ENCODE measurements at places on chromosomes 3 and 15.

- DNase-seq, result no peak
These were observed 253.6 kb downstream of the CNTN4 start for GRCh38 chr3:2352134-2352762.

DNA sequence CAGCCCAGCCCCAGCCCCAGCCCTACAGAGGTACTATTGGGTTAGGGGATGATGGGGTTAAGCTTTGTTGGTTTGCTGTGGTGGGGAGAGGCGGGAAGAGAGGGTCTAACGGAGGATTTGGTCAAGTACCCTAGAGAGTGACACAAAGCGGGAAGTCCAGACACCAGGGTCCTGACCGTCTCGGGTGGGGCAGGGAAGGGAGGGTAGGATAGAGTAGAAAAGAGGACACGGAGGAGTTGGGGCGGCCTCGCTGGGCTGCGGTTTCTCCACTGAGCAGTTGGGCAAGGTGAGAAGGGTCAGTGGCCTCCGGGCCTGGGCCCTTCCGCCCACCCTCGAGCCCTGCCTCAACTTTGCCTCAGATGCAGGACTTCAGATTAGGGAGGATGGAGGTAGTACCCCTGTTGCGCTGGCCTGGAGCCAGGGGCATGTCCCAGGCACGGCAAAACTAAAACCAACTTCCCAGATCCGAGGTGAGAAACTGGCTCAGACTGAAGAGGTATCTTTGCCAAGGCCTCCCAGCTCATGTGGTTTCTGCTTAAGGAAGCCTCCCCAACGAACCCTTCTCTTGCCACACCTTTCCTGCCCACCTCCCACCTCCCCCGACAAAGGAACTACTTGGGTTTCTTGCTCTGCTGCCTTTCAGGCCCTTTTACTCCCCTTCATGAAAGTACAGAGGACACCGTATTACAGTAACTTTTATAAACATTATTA lies 551 bp downstream of the PML start:
- no peak for DNase-seq

DNA sequence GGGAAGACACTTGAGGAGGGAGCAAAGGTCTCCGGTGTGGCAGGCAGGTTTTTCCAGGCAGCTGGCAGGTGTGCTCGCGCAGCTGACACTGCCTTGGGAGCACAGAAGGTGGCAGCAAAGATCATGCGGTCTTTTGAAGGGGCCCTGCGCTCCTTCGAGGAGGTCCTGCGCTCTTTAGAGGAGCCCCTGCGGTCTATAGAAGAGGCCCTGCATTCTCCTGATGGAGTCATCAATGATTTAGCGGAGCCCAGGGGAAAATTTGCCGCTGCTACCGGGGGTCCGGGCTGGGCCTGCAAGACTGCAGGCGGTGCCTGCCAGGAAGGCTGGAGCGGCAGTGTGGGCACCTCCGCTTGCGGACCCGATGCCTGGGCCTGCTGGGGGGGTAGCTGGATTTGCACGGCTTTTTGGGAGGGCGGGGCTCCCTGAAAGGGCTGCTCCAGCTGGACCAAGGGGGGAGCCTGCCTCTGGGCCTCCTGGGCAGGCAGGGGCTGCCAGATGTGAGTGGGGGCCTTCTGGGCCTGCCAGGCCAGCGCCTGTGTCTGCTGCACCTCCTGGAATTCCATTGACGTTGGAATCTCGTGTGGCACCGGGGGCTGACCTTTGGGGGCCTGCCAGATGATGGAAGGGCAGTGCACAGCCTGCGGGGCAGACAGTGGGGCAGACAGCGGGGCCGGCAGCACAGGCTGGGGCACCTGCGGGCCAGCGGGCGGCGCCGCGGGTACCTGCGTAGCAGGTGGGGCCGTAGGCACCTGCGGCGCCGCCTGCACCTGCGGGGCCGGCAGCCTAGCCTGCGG lies 2.1 kb downstream of the MAGEL2 start:
- no peak for DNase-seq

DNA sequence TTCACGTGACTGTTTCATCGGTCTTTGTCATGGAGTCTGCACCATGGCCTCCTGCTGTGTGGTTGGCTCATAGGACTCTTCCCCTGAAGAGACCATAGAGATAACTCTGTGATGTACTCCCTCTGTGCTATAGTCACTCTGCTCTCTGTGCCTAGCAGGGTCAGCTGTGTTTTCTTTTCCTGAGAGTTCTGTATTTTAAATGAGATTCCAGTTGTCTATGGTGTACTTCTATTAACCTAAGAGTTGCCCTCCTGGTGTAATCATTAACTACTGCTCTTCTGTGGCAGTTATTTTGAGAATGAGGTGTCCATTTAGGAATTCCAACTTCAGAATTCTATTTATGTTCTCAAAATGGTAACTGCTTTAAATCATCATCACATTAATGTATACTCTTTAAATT lies 114.5 kb upstream of the ARPP21 start:
- no peak for DNase-seq

DNA sequence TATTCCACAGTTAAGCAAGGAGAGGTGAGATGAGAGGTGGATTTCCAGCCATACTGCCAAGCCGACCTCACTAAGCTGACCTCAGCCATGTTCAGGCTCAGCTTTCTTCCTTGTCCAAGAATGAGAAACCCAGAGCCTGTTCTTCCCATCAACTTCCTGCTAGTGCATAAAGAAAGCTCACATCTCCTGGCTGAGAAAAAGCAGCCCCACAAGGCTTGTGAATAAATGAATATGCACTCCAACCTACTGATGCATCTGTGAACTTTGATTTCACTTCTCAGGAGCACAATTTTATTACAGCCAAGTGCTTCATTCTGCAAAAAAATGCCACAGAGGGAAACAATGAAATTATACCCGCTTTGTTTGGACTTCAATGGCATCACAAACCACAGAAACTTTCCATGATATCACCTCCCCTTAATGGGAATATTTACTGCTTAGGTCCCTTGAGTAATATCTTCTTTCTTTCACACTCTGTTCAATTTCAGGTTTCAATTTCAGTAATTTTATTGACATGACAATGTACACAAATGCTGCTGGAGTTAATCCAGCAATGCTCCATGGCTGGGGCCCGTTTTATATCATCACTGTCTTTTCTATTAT lies 437.0 kb upstream of the PPP2R3A start:
- no peak for DNase-seq

GRCh38 chr3:94071713-94072284 lies 8.9 kb downstream of the NSUN3 start:
- no peak for DNase-seq

- DNase-seq, result no peak
These were observed 4.9 kb downstream of the CHAC1 start for GRCh38 chr15:40958146-40958545.

- DNase-seq, result no peak
These were observed 141.6 kb upstream of the MEF2A start for GRCh38 chr15:99424131-99424571.

GRCh38 chr3:15094187-15094875 lies 4.6 kb downstream of the RBSN start:
- DNase-seq, result no peak

- DNase-seq, result no peak
These were observed 56.8 kb downstream of the KAT2B start for GRCh38 chr3:20097015-20097414.

DNA sequence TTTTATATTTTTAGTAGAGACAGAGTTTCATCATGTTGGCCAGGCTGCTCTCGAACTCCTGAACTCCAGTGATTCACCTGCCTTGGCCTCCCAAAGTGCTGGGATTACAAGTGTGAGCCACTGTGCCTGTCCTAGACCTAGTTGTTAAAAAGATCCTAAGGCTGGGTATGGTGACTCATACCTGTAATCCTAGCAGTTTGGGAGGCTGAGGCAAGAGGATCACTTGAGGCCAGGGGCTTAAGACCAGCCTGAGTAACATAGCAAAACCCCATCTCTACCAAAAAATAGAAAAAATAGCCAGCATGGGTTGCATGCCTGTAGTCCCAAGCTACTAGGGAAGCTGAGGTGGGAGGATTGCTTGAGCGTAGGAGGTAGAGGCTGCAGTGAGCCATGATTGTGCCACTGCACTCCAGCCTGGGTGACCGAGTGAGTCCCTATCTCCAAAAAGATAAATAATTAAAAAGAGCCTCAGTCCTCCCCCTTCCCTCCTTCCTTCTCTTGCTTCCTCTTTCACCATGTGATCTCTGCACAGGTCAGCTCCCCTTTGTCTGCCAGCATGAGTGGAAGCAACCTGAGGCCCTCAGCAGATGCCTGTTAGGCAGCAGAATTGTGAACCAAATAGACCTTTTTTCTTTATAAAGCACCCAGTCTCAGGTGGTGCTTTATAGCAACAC lies 9.8 kb upstream of the FNDC3B start:
- DNase-seq, result no peak

GRCh38 chr3:142028243-142028777 lies 121.0 kb downstream of the TFDP2 start:
- DNase-seq, result no peak

DNA sequence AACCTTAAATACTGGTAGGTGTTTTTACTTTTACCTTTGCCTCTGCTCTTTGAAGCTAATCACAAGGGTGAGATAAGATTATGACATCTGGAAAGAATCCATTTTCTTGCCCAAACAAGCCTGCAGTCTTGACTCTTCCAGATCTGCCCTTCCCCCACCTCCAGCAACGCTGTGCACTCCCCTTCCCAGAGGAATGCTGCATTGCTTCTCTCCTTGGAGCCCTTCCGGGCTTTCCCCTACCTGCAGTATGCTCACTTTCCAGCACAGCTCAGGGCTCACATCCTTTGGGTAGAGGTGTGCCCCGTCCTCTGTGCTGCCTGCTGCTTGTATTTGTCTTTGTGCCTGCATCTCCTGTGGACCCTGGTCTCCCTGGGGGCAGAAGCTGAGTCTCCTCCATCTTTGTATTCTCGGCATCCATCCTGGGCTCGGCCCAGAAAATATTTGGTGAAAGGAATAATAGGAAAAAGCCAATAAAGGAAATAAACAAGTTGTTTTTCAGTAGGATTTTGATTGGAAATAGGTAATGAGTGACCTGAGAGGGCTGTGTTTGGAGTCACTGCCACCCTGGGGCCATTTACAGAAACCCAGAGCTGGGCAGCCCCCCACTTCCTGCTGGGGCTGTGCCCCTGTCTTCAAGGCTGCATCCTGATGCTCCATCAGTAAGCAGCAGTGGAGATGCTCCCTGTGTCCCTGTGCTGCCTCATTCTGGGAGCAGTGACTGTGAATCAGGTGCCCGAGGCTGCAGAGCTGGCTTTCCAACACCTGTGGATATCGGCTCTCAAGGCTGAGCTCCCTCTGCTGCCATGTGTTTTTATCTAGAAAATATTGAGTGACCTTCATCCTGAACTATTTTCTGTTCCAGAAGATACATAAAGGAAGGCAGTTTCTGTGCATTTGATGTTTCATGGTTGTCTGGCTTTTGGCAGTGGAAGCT lies 117.5 kb downstream of the EEFSEC start:
- no peak for DNase-seq

- no peak for DNase-seq
These were observed 449.5 kb downstream of the SHQ1 start for GRCh38 chr3:72398781-72399180.

DNA sequence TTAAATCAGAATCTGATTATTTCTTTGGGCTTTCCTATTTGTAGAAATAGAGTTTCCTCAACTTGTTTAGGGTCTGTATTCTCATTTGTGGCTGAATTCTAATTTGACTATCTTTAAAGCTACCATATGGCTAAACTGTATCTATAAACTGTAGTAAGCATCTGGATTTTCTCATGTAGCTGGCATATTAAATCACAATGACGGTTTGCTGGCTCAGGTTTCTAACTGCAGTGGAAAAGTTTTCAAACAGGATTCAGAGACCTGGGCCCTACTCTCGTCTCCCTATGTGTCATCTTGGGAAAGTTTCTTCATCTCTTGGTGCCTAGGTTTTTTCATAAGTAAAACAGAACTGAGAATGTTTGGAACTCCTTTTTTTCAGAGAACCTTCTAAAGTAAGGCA lies 68.3 kb downstream of the GALK2 start:
- DNase-seq, result peak; percentile 50

DNA sequence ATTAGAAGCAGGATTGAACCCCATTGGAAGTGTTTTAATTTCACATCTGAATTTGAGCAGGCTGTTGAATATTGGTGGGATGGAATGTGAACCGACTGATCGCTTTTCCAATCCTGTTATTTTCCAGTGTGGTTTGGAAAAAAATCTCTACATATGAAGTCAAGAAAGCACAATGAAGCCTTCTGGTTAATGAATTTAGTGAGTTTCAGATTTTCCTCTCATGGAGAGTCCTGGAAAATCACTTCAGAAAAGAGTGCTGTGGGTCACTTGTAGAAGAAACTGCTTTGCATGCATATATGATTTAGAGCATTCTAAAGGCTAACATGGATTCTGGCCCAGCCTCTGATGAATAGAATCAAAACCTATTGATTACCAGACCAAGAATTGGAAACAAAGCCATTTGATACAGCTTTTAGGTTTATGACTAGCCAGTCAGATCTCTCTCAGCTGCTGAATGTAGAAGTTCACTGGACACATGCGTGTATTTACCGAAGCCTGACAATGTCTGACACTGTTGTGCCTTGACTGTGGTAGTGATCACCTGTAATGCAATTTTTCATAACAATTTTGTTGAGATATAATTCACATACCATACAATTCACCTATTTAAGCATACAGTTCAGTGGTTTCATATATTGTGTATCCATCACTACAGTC lies 121.9 kb downstream of the FNDC3B start:
- DNase-seq, result no peak

- DNase-seq, result no peak
These were observed 309.6 kb upstream of the TLE3 start for GRCh38 chr15:70407336-70407670.

DNA sequence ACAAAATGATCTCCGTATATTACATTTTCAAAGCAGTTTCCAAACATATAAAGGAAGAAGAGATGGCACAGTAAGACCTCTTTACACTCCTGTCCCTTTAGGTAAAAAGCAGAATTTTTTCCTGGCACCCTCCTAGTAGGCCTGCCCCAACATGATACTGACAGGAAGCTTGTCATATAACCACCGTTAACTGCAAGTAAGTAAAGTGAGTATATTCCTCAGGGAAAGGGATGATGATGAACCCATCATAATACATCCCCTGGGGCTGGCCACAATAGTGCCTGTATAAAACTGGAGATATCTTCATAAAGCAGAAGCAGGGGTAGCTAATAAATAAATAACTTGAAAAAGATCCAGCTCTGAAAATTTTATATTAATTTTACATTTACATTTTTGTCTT lies 893.0 kb downstream of the DIPK2A start:
- DNase-seq, result no peak

DNA sequence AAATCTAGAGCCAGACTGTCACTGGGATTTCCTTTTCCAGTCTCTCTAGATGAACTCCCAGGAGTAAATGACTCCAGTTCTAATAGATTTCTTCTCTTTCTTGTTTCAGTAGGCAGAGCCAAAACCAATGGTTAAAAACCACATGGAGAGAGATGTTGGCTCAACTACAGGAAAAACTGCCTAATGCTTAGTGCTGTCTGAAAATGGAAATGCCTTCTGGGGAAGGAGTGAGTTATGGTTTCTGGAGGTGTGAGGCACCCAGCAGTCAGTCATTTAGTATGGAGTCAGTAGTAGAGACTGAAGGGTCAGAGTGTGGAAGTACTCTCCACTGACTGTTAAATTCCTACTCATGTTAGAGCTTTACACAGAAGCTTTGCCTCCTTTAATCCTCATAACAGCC lies 136.7 kb downstream of the CCNL1 start:
- no peak for DNase-seq
